ENCODE measurements at places on chromosomes 6 and 20.

GRCh38 chr20:32019563-32020463 lies 9.6 kb downstream of the CCM2L start:
- DNase-seq: no peak

GRCh38 chr6:116221067-116221466 lies 32.8 kb downstream of the TSPYL4 start:
- DNase-seq: no peak

DNA sequence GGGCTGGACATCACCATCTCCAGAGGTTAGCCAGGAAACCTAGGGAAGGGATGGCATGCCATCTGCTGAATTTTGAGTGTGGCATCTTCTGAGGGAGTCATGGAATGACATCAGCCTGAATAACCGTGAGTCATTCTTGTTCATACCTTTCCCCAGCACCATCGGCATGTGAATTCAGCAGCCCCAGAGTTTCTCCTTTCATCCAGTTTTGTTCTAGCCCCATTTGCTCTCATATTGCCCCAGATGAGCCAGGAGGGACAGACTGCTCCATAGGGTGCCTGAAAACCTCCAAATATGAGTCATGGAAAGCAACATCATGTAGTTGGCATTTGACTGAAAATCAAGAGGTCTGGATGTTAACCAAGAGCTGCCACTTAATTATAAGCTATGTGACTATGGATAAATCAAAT lies 219.2 kb upstream of the SGK1 start:
- DNase-seq: no peak

GRCh38 chr20:63567136-63567385 lies 7.0 kb downstream of the HELZ2 start:
- no peak for DNase-seq

DNA sequence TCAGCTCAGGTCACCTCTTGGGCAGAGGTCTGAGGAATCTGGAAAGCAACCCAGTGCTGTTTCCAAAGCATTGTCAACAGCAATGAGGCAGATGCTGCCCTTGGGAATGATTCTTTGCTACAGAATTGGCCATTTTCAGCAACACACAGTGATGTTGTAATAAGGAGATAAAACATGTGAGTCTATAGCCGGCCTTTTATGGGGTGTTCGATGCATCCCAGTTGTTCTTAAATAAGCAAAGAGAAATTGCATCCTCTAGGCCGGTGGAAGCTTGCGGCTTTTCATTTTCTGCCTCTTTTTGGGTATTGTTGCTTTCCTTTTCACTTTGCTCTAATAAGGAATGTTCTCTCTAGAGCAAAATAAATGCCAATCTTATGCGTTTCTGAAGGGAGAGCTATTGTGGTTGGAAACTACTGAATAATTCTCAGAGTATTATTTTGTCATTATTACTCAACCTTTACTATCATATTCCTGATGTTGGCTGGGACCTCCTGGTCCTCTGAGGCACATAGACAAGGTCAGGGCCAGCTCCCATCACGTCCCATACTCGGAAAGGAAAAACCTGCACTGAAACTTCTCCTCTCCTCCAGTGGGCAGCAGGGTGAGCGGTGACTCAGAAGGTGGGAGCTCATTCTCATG lies 214.2 kb downstream of the CDH26 start:
- no peak for DNase-seq

GRCh38 chr6:160201061-160201460 lies 57.6 kb downstream of the SLC22A2 start:
- DNase-seq: no peak

- DNase-seq: no peak
Observed at GRCh38 chr20:46113113-46113470, 5.0 kb upstream of the CD40 start.

GRCh38 chr6:20483887-20484497 lies 50.3 kb upstream of the CDKAL1 start:
- no peak for DNase-seq

- no peak for DNase-seq
Observed at GRCh38 chr20:24762371-24762770, 186.7 kb upstream of the CST7 start.

DNA sequence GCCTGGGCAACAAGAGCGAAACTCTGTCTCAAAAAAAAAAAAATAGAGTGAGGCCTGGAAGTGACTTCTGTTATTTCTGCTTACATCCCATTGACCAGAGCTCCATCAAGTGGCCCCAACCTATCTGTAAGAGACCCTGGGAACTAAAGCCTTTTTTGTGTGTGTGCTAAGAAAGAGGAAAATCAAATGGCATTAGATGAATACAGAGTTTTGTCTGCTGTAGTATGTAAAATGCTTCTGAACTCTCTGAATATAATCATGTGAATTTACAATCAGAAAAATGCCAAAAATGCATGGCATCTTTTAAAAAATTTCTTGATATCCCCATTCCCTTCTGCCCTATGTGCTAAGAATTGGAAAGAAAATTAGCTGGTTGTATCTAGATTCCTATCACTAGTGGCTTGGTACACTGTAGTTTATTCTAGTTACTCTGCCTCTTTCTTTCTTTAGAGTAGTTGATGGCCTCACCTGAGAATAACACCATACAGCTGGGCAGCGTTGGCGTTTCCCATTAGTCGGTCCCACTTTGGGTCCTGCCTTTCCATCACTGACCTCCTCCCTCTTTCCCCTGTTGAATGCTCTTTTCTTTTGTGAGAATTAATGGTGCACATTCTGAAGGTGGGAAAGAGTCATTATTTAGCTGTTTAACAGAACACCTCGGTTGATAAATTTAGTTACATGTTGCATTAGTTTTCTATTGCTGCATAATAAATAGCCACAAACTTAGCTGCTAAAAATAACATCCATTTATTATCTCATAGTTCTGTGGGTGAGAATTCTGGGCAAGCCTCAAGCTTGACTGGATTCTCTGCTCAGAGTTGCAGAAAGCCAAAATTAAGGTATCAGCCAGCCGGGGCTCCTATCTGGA lies 38.2 kb downstream of the SAMD5 start:
- no peak for DNase-seq

DNA sequence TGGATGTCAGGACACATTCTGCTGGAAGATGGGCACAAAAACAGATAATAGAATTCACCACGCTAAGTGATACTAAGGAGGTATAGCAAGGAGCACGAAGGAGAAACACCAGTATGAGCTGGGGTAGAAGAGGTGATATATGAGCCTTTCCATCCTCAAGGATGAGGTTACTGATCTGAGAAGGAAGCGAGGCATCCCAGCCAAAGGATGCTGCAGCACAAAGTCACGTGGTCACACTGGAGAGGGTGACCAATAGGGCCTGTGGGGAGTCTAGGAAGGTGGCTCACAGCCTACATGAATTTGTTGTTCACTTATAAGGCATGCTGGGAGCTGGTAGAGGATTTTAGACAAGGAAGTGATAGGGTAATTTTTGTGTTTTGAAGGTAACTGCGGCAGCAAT lies 1.4 kb downstream of the GINS1 start:
- no peak for DNase-seq

DNA sequence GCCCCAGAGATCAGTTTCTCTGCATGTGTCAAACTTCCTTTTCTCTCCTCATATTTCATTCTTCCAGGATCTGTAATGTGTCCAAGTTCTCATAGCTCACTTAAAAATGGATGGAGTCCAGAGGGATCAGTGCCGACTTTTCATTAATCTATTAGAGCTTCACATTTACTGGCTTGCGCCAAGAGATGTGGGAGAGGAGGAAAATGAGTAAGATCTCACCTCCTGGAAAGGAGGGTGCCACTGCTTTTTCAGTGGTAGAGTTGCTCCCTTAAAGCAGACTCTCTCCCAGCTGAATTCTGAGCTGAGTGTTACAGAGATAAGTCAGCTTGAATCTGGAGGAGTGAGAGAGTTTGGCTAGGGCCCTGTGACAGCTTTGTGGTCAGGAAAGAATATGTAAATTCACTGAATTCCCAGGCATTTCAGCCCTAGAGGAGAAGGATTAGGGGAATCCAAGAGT lies 175.9 kb downstream of the SOX4 start:
- no peak for DNase-seq

GRCh38 chr6:167094820-167095637 lies 27.9 kb upstream of the CCR6 start:
- no peak for DNase-seq

DNA sequence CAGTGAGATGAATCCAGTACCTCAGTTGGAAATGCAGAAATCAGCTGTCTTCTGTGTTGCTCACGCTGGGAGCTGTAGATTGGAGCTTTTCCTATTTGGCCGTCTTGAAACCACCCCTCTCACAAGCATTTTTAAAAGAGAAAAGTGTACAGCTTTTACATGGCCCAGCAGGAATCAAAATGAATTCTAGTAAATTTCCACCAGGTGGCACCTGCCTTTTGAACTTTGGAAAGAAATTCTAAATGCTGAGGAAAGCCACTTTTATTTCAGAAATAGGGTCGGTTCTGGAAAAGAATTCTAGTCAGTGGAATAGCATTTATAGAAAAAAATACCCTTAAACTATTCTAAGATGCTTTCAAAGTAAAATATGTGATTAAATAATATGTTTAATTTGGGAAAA lies 647.8 kb downstream of the CD109 start:
- no peak for DNase-seq

DNA sequence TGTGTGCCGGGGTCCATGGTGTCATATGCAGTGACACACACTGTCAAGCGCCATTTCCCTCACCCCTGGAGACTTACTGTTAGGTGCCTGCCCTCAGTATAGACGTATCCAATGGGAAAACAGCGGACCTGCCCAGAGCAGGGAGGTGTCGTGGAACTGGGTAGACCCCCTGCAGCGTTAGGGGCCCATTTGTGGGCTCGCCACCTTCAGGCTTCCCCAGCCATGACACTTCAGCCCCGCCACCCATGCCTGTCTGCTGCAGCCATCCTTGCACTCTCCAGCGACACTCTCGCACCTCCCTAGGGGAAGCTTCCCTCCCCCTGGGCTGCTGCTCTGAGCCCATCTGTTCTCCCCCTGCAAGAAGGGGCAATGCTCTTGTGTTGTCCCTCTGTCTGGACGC lies 43.2 kb downstream of the STK35 start:
- DNase-seq: no peak

DNA sequence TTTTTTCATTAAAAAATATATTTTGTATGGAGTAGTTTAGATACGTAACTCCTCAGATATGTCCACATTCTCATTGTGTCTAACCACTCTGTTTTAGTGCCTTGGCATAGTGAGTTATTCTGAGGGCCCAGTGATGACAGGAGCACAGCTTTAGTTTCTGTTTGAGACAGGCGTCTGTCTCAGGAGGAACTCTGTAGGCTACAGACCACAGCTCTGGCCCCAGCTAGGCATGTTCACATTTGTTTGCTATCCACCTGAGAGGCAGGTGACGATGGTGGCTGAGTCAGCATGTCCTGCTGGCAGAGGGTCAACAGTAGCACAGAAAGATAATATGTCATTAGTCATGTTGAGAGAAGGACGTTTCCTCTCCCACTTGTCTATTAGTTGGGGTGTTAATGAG lies 16.3 kb downstream of the LRRC1 start:
- DNase-seq: no peak

GRCh38 chr6:40160826-40161225 lies 226.6 kb upstream of the MOCS1 start:
- DNase-seq: no peak

DNA sequence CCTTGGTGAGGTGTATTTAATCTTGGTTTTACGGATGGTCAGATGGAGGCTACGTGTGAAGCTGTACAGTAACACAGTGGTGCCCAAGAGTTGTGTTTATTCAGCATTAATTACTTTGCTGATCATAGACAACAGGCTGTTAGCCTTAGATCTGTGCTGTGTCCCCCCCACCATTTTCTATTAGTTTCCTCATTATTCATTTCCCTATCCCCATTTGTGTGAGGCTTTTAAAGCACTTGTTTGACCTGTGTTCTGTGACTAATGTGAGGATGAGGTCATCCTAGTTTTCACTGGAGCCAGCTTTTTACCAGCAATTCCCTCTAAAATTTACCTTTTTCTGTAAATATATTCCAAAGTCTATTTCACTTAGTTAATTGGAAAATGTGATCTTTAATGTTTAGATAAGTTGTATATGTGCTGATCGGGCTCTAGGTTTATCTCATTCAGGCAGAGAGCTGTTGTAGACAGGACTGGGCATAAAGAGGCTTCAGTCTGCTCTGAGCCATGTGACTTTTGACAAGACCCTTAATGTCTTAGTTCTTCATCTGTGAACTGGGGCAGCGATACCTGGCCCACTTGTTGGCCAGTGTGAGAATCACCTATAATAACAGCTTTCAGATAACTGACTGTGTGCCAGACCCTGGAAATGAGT lies 8.4 kb downstream of the MAPRE1 start:
- DNase-seq: no peak

DNA sequence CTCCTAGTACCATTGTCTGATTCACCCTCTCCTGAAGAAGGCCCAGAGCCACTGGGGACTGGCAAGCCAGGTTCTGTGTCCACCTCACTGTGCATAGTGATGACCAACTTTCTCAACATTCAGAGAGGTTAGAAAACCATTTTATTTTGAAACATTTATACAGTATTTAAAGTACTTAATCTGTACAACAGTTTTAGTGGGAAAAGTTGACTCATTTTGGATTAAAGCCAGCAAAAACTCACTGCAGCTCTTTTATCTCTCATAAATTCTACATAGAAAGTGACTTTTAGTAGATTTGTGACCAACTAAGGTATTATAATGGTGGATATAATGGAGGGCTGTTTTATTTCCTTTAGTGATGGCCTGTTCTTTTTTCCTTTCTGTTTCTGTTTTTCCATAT lies 9.7 kb downstream of the TULP4 start:
- DNase-seq: no peak

GRCh38 chr6:53837865-53838769 lies 43.3 kb downstream of the LRRC1 start:
- no peak for DNase-seq

DNA sequence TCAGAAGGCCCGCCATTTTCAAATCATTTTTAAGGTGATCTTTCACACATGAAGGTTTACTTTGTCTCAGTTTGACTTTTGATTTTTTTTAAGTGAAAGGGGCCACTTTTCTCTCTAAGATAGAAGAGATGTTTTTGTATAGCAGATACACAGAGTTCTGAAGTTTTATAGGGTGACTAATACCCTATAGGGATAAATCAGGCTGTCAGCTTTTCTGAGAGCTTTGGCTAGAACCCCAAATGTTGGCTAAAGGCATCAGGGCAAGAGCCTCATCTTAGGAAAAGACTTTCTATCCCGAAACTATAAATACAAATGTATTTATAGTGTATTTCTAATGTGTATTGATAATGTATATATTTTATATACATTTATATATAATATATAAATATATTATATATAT lies 181.4 kb downstream of the TBX18 start:
- DNase-seq: no peak

DNA sequence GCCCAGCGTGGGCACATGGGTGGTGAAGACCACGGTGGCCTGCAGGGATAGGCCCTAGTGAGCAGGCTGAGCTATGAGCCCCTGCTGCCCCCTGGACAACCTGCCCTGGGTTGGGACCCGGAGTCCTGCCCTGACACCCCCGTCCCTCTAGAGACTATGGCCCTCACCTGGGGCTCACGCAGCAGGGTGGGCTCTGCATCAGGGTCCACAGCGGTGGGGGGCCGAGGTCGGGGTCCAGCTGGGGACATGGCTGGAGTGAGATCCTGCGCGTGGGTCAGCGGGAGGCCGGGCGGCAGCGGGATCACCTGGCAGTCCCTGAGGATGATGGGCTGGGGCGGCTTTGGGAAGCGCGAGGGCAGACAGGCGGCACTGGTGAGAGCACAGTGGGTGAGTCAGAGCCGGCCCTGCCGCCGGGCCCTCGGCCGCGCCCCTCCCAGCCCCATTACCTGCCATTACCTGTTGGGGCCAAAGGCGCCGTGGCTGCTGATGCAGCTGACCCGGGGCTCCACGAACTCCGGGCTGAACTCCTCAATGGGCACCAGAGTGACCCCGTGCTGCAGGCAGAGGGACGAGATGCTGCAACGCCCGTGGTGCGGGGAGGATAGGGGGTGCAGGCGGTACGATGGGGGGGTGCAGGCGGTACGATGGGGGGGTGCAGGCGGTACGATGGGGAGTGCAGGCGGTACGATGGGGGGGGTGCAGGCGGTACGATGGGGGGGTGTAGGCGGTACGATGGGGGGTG lies 27.9 kb downstream of the ADRM1 start:
- no peak for DNase-seq
